ENCODE measurements at places on chromosomes 16 and 17. TPM values are rescaled to one million over a fixed set of nuclear protein-coding genes. Genes with fewer than 3 reads are reported as not detected.
A peak's percentile ranks its signal among the peaks of the same experiment; 100 is the strongest.

- no peak for DNase-seq
These were observed 1.6 kb downstream of the RPTOR start for GRCh38 chr17:80546267-80546666.

DNA sequence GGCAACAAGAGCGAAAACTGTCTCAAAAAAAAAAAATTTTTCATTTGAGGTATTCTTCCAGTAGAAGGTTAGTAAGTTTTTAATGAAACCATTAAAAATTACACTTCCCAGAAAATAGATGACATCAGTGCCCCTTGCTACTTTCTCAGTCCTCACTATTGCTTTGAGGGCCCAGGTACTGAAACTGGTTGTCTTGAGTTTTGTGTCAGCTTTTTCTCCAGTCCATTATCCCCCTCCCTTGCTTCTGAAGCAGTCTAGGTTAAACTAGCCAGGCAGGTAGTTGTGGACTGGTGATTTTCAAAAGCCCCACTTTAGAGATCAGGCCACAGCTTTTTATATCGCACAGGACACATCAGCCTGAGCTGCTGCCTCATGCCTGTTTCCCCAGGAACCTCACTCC is 10.9 kb downstream of the SMCR8 start:
- DNase-seq = no peak

GRCh38 chr16:12976936-12977335 is 75.5 kb downstream of the SHISA9 start:
- DNase-seq = no peak

- no peak for DNase-seq
These were observed 27.9 kb downstream of the RPRML start for GRCh38 chr17:46950997-46951621.

DNA sequence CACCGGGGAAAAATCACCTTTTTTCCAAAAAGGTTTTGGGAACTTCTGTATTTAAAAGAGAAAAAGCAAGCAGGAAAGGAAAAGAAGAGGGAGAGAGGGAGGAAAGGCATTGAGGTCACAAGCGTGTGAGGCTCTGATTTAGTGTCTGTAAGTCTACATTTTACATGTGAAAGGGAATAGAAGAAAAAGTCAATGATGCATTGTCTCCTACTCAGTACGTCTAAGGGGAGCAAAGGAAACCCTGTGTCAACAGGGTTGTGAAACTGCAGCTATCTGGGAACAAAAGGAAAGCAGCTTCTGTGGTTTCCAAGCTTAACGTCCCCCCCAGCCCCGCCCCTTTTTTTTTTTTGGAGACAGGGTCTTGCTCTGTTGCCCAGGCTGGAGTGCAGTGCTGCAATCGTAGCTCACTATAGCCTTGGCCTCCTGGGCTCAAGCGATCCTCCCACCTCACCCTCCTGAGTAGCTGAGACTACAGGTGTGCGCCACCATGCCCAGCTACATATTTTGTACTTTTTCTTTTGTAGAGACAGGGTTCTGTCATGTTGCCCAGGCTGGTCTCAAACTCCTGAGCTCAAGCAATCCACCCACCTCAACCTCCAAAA is 1.8 kb upstream of the CDC42EP4 start:
- no peak for DNase-seq

- no peak for DNase-seq
These were observed 16.8 kb downstream of the ZNF750 start for GRCh38 chr17:82823004-82823403.

DNA sequence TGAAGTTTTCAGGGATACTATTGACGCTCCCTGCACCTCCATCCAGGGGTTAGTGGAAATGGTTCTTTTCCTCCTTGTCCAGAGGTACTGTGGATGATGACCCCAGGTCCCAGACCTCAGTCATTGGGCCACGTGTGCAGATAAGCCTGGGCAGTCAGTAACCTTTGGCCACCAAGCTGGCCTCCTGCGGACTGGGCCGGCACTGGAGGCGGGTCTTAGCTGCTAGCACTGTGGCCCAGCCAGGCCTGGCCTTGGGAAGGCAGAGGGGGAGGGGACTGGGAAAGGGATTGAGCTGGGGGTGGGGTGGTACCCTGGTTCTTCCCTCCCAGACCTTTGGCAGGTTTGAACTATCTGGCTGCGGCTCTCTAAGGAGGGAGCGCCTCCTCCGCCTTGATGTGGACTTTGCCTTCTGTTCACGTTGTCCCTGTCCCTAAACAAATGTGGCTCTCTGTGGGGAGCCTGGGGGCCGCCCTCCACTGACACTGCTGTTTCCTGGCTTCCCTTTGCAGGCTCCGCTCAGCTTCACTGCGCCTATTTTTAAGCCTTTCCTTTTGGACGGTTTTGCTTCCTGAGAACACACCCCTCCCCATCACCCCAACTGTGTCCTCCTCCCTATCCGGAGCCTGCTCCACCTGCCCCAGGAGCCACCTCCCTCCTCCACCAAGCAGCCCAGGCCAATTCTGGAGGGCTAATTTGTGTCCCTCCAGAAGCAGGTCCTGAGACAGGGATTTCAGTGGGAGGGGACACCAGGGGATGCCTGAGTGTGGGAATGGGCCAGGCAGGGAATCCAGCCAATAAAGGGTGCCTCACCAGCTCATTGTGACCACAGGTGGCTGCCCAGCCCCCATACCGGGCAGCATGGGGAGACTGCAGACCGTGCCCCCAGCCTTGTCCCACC is 251.9 kb downstream of the SEC14L1 start:
- no peak for DNase-seq

DNA sequence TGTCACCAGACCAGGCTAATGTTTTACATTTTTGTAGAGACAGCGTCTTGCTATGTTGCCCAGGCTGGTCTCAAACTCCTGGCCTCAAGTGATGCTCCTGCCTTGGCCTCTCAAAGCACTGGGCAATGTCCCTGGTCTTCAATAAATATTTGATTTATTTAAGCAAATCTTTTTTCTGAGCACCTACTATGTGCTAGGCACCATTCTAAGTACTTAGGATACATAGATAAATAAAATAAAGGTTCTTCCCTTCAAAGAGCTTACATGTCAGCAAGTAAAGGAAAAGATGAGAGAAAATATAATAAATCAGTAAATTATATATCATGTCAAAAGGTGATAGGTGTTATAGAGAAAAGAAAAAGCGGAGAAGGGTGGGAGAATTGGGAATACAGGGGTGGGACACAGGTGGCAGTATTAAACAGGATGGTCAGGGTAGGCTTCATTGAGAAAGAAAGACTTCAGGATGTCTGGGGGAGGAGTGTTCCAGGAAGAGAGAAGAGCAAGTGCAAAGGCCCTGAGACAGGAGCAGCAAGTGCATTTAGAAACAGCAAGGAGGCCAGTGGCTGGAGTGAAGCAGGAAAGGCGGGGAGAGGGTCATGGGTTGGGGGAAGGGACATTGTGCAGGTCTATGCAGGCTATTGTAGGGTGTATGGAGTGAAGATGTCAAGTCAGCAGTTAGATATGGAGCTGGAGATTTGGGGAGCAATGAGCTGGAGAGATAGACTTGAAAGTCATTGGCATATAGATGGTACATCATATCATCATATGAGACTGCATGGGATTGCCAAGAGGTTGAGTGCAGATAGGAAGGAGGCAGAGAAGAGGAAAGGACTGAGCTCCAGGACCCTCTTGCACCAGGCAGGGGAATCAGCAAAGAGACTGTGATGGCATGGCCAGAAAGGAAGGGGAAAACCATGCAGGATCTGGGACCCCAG is 11.3 kb downstream of the ABCC3 start:
- DNase-seq = no peak

GRCh38 chr16:81863630-81864352 is 84.7 kb downstream of the PLCG2 start:
- DNase-seq = no peak

DNA sequence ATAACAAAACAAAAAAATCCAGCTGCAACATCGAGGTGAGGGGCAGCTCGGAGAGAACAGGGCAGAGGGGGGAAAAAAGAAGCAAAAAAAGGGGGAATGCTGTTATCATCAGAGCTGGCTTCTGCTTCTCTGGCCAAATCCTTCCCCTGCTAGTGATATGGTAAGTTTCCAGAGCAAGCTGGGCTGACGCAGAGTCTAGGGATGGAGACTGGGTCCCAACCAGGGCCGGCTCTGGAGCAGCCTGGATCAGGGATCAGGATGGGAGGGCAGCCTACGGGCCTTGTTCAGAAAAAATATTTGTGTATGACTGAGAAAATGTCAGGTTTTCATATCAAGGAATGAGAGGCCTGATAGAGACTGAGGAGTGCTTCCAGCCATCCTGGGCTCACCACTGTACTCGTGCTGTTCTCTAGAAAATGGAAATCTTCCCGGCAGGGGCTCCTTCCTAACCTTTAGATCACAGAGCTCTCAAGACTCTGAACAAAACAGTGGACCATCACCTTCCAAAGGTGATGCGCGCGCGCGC is 726 bp upstream of the C1QTNF1 start:
- DNase-seq = no peak

DNA sequence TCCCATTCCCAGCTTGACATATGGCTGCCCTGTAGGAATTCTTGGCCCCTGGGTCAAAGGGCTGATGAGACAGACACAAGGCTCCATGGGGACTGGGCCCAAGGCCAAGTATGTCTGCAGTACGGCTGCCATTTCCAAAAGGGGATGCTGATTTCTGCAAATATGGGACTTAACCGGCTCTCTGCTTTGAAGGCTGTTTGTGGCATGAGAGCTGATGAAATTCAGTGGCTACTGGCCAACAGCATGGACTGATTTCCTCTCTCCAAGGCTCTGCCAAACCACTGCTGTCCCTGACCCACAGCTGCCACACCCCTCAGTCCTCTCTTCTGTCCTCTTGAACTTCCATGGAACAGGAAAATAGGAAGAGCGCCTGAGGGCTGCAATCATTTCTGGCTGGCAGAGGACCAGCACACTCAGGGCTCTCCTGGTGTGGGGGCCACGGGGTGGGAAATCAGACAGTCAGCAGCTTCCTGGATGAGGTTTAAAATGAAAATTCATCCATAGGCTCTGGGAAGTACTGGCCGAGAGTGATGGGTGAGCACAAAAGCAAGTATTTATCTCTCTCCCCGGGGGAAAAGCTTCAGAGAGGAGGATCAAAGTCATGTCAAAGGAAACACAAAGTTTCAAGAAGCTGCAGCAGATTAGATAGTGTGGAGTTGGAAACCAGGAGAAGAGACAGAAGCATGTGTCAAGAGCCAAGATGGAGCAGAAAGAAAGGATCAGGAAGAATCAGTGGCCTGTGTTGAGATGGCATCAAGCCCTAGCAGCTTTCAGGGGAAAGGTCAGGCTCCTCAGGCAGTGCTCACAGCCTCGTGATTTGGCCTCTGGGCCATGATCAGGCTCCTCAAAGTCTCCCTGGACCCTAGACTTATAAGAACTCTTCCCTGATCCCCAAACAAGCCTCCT is 64.1 kb upstream of the SREBF1 start:
- peak; percentile 43 for DNase-seq

DNA sequence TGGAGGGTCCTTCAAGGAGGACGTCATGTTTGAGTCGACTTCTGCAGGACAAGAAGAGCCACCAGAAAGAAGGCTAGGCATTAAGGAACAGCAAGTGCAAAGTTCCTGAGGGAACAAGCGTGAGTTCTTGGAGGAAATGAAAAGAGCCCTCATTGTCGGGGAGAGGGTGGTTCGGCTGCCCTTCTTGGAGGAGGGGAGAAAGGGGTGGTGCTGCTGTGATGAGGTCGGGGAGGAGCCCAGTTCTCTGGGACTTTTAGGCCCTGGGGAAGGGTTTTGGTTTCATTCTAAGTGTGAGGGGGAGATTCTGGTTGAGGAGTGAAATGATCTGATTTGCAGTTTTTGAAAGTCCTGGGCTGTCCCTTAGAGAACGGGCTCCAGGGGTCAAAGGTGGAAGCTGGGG is 4.1 kb downstream of the BICDL2 start:
- no peak for DNase-seq

DNA sequence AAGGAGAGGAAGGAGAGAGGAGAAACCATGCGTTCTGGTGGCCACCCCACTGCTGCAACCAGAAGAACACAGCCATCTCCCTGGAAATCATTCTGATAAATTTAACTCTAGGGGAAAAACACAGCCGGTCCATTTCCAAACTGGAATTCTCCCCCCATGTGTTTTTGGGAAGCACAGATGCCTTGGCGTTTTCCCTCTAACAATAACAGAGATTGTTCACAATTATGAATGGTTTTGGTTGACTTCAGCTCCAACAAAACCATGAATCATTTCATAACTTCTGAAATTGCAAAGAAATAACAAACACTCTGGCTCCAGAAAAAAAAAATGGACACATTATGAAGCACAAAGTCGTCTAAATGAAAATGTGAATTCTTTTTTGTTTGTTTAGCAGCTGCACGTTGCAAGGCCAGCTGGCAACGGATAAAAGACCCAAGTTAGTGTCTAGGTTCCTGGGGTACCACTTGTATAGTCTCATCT is 46.2 kb downstream of the GNAO1 start:
- peak; percentile 53 for DNase-seq

DNA sequence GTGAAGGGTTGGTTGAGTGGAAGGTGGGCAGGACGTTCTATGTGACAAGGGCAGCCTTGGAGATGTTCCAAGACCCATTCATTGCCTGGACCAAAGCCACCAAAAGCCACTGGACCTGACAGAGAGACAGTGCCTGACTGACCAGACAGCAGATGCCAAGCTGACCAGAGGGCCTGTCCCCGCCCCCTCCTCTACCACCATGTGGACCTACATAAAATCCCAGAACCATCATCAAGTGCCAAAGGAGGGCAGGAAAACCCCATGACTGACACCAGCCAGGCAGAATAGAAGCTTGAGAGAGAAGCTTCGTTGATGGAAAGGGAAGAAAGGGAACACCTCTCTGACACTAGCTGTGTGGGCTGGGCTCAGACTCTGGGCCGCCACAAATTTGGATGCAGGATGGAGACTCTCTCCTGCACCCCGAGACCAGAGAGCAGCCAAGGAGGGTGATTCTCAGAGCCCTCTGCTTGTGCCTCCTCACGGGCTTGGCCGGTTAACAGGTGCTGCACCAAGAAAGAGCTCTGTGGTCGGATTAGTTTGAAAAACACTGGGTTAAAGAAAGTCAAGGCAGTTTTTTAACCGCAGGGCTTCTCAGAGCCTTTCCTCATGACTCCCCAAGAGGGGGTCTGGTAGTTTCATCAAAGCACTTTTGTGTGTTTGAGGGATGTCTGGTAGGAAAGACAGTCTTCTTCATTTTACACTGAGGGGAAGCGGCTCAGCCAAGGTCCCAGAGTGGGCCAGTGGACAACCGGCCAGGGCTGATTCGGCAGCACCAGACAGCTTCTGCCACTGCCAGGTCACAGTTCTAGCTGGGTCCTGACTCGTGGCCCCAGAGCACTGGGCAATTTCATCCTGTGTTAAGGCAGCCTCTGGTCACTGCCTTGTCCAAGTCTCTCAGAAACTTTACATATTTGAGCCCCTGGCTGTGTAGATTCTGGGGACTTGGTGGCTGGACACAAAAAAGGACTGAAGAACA is 1.7 kb downstream of the TNFRSF13B start:
- DNase-seq = no peak

- no peak for DNase-seq
These were observed 3.2 kb downstream of the DDX52 start for GRCh38 chr17:37640015-37640414.

- no peak for DNase-seq
These were observed 52.2 kb upstream of the TOM1L1 start for GRCh38 chr17:54848368-54848987.

The KLHL10 gene
- polyA plus RNA-seq = 0.27 TPM

The PRR35 gene
- polyA plus RNA-seq = 16.5 TPM

The TBC1D3B gene
- 8.0 TPM for polyA plus RNA-seq

The NEK8 gene
- polyA plus RNA-seq = 7.1 TPM

The MKS1 gene
- polyA plus RNA-seq = 37.0 TPM

The ST6GALNAC2 gene
- polyA plus RNA-seq = 9.2 TPM

The G6PC1 gene
- 4.7 TPM for polyA plus RNA-seq

The QRICH2 gene
- 9.9 TPM for polyA plus RNA-seq

The OR1A1 gene
- polyA plus RNA-seq = not detected

The ITGAD gene
- 0.46 TPM for polyA plus RNA-seq

All from renal pelvis (tissue), 12 donors.